ENCODE measurements at places on chromosomes 2 and 18.

DNA sequence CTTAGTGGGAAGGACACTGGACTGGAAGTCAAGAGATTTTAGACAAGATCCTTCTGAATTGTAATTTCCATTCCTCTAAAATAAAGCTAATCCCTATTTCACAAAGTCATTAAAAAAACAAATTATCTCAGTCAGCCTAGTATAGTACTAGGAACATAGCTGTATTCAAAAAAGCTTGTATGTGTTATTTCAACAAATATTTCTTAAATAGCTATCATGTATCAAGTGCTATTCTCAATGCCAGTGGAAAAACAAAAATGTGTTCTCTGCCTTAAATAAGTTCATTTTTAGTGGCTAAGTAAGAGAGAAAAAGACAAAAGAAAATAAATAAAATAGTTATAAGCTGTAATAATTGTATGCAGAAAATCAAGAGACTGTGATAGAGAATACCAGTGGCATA lies 541.8 kb upstream of the CDH2 start:
- no peak for DNase-seq

GRCh38 chr2:205366336-205367060 lies 315.8 kb upstream of the NRP2 start:
- DNase-seq, result no peak

- DNase-seq, result no peak
Measured at GRCh38 chr2:105179469-105180372, 61.8 kb upstream of the GPR45 start.

DNA sequence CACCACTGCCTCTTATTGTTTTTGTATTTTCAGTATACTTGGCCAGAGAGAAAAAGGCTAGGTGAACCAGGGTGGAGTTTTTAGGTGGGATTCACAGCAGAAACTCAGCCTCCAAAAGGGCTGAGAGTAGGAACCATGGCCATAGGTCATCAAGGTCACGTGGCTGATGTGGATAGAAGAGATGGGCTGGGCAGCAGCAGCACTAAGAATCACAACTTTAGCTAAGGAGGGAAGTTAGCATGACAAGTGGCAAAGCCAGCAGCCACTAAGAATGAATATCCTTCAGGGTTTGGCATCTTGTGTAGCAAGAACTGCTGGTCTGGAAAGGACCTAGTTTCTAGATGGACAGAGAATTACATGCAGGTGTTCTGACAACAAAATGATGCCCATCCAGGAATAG lies 43.2 kb upstream of the SKA1 start:
- DNase-seq, result no peak

DNA sequence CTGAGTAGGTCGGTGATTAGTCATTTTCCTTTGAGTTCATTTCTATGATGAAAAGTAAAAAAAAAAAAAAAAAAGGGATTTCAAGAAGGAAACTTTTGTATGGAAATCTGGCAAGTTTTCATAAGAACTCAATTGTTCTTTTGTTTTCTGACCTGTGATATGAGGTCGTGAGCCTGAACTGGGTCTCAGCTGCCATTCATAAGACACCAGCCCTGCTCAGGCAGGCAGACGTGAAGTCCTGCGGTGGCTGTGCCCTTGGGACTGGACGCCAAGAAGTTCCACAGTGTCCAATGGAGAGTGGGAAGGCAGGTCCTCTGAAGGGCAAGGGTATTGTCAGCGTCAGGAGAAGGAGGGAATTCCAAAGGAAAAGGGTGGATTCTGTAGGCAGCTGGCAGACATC lies 183.9 kb downstream of the NCK2 start:
- DNase-seq, result no peak

DNA sequence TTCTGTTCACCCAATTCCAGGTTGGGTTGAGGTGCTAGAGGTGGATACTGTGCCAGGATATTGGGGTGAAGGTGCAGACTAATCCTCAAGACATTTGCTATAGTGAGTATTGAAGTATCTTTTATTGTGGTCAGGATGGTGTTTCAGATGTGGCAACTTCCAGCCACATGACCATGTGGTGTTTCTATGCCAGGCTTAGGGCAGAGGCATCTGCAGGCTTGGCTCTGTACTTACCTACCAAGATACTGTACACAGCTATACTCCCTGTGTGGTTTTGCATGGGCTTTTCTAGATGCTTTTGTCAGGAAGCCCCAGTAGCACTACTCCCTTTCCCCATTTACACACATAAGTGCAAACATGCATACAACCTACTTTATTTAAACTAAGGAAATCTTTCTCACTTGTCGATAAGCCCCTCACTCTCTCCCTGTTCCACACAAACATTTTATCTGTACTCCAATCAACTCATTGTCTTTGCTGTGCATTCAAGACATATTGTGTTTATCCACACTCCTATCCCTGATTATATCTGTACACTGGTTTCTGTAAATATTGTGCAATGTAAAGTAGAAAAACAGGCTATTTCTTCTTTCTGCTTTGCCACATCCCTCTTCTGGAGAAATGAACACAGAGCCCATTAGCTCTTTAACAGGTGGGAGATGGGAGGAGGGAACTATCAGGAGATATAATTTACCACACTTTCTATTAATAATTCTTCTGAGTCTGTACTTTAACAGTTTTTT lies 12.3 kb downstream of the ARL6IP6 start:
- DNase-seq, result no peak

GRCh38 chr2:132517386-132517785 lies 100.8 kb downstream of the GPR39 start:
- no peak for DNase-seq

- no peak for DNase-seq
Measured at GRCh38 chr2:207176247-207176646, 10.5 kb upstream of the KLF7 start.

GRCh38 chr2:40113997-40114396 lies 334.9 kb upstream of the THUMPD2 start:
- DNase-seq, result no peak

GRCh38 chr2:217638031-217638430 lies 364.8 kb downstream of the TNS1 start:
- no peak for DNase-seq

DNA sequence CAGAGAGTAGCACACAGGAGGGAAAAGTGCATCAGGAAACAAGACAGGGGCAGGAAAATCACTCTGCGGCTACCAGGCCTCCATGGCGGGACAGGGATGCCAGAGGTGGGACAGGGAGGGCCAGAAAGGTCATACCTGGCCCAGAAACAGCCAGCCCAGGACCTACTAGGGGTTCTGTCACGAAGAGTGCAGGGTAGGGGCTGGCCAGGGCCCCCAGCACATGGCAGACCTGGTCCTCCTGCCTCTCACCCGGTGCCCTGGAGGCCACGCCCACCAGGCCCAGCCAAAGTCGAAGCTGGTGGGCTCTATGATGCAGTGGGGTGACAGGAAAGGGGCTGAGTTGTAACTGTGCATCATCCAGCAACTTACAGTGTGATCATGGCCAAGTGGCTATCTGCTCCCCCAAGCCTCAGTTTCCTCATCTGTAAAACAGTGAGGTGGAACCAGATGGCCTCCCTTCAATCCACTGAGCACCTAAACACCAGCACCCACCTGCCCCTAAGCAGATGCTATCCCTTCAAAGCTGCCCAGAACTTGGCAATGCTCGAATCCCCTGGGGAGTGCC lies 10.6 kb downstream of the CYP26B1 start:
- DNase-seq, result no peak

- DNase-seq, result no peak
Measured at GRCh38 chr18:62745089-62745751, 29.9 kb downstream of the PHLPP1 start.

DNA sequence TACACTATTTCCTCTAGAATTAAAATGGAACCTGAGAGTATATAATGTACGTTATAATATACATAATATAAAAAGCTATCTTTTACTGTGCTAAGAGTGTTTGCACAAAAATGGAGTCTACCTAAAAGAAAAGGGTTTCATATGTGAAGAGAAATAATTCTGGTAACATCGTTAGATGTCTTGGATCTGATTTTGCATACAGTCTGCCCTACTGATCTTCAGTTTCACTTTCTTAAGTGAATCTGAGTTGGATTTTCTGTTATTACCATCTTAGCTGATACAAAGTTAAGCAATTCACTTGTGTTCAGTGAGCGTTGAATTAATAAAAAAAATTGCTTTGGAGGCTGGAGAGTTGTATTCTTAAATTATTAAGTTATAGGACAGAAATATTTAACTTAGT lies 502.1 kb upstream of the TMEFF2 start:
- DNase-seq, result no peak

- DNase-seq, result no peak
Measured at GRCh38 chr2:206452242-206452641, 8.9 kb downstream of the ADAM23 start.

DNA sequence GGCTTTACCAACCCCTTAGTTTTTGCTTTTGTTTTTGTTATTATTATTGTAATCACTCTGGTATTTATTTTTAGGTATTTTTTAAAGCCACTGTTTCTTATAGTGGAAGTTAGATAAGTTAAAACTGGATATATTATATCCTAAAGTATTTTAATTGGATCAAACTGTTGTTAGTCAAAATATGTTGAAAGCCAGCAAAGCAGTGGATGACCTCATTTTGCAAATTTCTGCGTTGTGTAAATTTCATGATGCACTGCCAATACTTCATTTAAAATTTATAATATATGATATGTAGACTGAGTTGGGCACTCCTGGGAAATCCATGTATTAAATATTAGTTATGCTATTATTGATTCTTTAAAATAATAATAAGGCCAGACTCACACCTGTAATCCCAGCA lies 661.7 kb upstream of the NRXN1 start:
- DNase-seq, result no peak

DNA sequence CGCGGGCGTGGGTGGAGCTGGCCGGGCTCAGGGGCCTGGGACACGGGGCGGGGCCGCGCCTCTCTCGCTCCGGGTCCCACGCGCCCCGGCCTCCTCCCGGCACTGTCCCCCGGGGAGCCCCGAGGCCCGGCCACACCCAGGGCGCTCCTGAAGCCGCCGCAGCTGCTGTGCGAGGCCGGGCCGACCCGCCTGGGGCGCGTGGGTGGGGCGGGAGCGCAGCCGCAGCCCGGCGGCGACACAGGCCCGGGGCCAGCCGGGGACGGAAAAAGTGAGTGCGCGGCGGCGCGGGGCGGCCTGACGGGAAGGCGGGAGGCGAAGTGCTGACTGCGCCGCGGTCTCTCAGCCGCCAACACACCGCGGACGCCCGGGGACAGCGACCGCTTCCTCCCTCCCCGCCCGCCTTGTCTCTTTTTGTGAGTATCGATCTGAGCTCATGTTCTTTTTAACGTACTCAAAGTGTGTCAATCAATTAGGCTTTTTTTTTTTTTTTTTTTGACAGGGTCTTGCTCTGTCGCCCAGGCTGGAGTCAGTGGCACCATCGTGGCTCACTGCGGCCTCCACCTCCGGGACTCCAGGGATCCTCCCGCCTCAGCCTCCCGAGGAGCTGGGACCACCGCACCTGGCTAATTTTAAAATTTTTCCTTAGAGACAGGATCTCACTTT lies 14.5 kb downstream of the PDCD1 start:
- DNase-seq, result no peak

DNA sequence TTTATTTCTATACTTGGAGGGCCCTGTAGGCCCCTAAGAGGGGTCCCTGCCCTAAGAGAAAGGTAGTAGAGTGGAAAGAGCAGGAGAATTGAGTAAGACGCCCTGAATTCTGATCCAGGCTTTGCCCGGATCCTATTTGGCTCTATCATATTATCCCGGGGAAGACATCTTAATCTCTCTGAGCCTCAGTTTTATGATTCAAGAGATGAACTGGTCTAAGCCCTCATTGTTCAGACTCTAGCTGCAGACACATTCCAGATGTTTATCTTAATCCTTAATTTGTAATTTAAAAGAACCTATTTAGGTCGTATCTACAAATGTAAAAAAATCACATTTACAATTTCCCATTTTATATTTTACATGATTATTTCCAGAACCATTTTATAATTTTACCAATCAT lies 220.1 kb downstream of the AGPS start:
- no peak for DNase-seq

DNA sequence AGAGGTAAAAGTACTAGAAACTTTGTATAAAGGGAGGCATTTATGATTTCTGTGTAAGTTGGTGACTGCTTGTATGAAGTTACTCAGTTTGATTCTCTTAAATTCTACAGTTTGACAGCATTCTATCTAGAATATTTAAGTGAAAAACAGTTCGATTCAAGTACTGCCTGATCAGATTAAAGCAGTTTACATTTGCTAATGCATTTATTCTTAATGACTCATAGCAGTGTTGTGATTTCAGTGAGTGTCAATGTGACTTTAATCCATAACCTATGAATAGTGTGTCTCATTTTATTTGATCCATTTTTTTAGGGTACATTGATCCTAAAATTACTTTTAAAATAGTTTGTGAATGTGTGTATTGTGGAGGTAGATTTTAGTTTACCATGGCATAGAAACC lies 35.7 kb downstream of the WDR43 start:
- DNase-seq, result no peak

DNA sequence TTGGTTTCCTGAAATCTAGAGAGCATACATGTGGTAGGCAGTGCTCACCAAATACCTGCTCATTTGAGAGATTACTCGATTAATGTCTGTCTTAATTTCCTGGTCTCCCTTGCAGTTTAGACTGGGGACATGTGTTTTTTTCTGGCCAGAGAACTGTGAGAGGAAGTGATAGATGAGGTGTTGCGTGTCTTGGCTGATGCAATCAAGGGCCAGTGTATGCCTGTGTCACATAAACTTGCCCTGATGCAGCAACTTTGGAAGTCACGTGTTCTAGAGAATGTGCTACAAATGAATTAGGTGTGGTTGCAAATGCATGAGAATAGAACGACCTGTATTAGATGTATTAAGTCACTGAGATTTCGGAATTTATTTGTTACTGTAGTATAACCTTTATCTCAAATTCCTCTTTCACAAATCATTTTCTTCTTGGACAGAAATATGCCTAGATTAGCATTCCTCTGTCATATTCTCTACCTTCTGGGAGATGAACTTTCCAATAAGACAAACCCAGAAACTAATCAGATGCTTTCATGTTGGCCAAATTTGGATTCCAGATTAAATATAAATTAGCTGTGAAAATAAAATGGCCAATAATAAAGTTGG lies 9.9 kb upstream of the IL1A start:
- DNase-seq, result no peak

GRCh38 chr18:44815108-44815507 lies 134.4 kb downstream of the SETBP1 start:
- no peak for DNase-seq

All from NCI-H187 treated with DMSO at 0.1 percent for 48 hours (cell line).